ENCODE measurements at places on chromosomes 11 and 22. TPM values are rescaled to one million over a fixed set of nuclear protein-coding genes. Genes with fewer than 3 reads are reported as not detected.

GRCh38 chr22:40050258-40050657, 55.5 kb downstream of the FAM83F start:
- H3K36me3 ChIP-seq: no peaks in the 10 kb centered on the region
- DNase-seq: no peak
- H3K4me1 ChIP-seq: peaks cover 16% of the 10 kb centered on the region

GRCh38 chr11:22415476-22415875, 77.3 kb downstream of the SLC17A6 start:
- H3K4me3 ChIP-seq: no peak overlapping the region
- H3K4me1 ChIP-seq: no peaks in the 10 kb centered on the region
- no peaks in the 10 kb centered on the region for H3K36me3 ChIP-seq
- H3K27ac ChIP-seq: peak overlapping the region; percentile 14
- H3K27me3 ChIP-seq: no peaks in the 10 kb centered on the region

GRCh38 chr11:87173185-87174039, 135.7 kb downstream of the TMEM135 start:
- no peak overlapping the region for H3K27ac ChIP-seq
- peaks cover 16% of the 10 kb centered on the region for H3K4me1 ChIP-seq
- no peak for DNase-seq
- H3K4me3 ChIP-seq: no peak overlapping the region
- no peaks in the 10 kb centered on the region for H3K36me3 ChIP-seq
- no peaks in the 10 kb centered on the region for H3K27me3 ChIP-seq

DNA sequence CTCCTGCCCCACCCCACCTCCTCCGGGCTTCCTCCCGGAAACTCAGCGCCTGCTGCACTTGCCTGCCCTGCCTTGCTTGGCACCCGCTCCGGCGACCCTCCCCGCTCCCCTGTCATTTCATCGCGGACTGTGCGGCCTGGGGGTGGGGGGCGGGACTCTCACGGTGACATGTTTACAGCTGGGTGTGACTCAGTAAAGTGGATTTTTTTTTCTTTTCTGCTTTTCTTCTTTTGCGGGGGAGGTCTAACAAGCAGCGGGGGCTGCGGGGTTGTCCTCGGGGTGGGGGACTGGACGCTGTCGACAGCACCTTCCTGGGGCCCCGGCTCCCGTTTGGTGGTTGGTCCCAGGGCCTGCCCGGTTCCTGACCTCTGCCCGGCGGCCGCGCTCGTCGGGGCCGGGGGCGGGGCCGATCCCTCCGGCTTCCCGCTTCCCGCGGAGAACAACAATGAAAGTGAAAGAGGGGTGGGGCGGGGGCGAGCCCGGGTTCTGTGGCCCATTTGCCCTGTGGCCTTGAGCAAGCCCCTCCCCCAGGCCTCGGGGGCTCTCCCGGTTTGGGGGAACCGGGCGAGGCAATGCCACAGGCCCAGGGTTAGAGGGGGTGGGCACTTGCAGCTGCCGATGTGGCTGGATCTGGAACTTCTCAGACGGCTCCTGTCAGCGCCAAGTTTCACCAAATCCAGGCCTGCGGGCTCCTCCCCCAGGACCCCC, 975 bp upstream of the MDK start:
- H3K27me3 ChIP-seq: no peaks in the 10 kb centered on the region
- H3K27ac ChIP-seq: peak overlapping the region; percentile 79
- DNase-seq: no peak
- peaks cover 34% of the 10 kb centered on the region for H3K36me3 ChIP-seq
- peaks cover 33% of the 10 kb centered on the region for H3K4me1 ChIP-seq

CCDC73 gene
- total RNA-seq: not detected

ANGPTL5 gene
- total RNA-seq: 0.73 TPM

- no peaks in the 10 kb centered on the region for H3K4me1 ChIP-seq
- DNase-seq: no peak
- peaks cover 9% of the 10 kb centered on the region for H3K36me3 ChIP-seq
Observed at GRCh38 chr22:26689513-26690301, 32.3 kb downstream of the MIAT start.

GRCh38 chr11:120030411-120030810, 107.5 kb downstream of the TRIM29 start:
- H3K27ac ChIP-seq: no peak overlapping the region
- H3K4me1 ChIP-seq: no peaks in the 10 kb centered on the region
- H3K4me3 ChIP-seq: no peak overlapping the region
- H3K36me3 ChIP-seq: no peaks in the 10 kb centered on the region
- H3K27me3 ChIP-seq: peaks cover 18% of the 10 kb centered on the region
- DNase-seq: no peak

C11orf86 gene
- not detected for total RNA-seq

- no peak overlapping the region for H3K27ac ChIP-seq
- peaks cover 32% of the 10 kb centered on the region for H3K4me1 ChIP-seq
- H3K4me3 ChIP-seq: no peak overlapping the region
- DNase-seq: no peak
Observed at GRCh38 chr11:66547662-66548009, 933 bp downstream of the ACTN3 start.

DNA sequence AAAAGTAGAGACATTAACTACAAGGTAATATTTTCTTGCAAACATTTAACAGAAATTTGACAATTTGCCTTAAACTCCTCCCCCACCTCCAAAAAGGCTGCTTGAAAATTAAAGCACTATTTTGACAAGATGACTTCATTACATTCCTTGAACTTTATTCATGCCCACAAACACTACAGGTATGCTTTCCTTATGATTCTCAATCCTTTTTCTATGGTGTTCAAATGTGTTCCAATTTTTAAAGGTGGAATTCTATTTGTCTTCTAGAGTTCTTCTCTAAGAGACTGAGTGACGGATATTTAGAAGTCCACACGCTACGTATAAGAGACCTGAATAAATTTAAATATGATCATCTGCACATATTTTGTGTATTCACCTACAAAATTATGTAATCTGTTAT, 69.4 kb downstream of the MRTFA start:
- no peak for DNase-seq
- no peaks in the 10 kb centered on the region for H3K27me3 ChIP-seq
- H3K27ac ChIP-seq: no peak overlapping the region
- H3K4me3 ChIP-seq: no peak overlapping the region
- no peaks in the 10 kb centered on the region for H3K36me3 ChIP-seq

DNA sequence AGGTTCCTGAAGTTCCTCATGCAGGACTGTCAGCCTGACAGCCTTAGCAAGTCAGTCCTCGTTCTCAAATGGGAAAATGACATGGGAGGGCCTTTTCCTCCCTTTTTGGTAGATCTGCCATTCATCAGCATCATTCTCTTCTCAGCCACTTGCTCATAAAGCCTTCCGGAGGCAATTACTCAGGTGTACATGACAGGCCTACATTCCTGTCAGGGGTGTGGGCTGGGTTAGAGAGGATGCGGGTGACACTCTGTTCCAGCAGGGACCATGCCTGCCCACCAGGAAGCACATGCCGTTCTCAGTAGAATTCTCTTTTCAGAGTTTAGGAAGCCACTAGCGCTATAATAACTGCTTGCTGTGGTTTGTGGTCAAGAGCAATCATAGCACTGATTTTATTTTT, 24.2 kb upstream of the ANKK1 start:
- no peak overlapping the region for H3K27ac ChIP-seq
- DNase-seq: no peak
- H3K36me3 ChIP-seq: peaks cover 96% of the 10 kb centered on the region
- no peaks in the 10 kb centered on the region for H3K27me3 ChIP-seq
- H3K4me1 ChIP-seq: no peaks in the 10 kb centered on the region
- no peak overlapping the region for H3K4me3 ChIP-seq

DNA sequence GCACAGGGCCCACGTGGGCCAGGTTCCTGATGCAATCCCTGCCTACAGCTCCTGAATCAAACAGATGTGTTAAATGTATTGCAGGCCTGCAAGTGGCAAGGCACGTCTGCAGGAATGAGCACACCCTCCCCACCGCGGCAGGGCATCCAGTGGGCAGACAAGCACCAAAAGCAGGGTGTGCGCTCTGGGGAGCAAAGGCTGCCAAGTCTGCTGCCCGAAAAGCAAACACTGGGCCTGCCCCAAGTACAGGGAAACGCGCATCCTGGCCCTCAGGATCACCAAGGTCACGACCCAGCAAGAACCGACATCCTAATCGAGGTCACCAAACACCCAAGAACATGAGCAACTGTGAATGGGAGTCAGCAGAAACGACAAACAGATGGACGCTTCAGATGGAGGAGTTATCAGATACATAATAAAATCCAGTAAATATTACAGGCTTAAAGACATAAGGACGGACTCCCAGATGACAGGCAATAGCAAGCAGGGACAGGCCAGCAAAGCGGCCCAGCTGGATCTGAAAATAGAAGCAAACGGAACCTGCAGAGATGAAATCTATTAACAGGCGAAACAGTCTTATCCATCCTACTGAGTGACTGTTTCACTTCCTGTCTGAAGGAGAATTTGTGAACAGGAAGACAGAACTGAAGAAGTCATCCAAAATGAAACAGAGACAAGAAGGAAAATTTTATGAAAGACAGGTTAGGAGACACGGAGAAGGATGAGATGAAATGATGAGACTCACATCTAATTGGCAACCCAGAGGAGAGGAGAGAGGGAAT, 26.7 kb downstream of the CARS1 start:
- peaks cover 64% of the 10 kb centered on the region for H3K36me3 ChIP-seq
- H3K27ac ChIP-seq: no peak overlapping the region
- H3K27me3 ChIP-seq: no peaks in the 10 kb centered on the region
- no peak for DNase-seq

- no peaks in the 10 kb centered on the region for H3K27me3 ChIP-seq
- H3K36me3 ChIP-seq: no peaks in the 10 kb centered on the region
- DNase-seq: no peak
- no peak overlapping the region for H3K27ac ChIP-seq
Observed at GRCh38 chr11:68099057-68099456, 22.1 kb downstream of the CHKA start.
